ENCODE measurements at places on chromosomes 3 and 15.

DNA sequence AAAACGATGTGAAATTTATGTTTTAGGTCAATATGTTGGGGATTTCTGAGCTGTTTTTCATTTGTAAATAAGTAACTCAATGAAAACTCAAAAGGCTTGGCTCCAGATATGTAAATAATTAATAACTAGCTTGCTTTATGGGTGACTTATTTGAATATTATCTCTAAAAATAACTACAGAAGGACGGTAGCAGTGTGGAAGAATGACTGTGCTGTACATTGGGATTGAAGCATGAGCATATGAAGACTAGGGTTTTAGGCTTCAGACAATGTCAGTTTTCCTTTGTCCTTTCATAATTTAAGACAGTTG, 343.9 kb downstream of the GRM7 start:
- no peak for DNase-seq

DNA sequence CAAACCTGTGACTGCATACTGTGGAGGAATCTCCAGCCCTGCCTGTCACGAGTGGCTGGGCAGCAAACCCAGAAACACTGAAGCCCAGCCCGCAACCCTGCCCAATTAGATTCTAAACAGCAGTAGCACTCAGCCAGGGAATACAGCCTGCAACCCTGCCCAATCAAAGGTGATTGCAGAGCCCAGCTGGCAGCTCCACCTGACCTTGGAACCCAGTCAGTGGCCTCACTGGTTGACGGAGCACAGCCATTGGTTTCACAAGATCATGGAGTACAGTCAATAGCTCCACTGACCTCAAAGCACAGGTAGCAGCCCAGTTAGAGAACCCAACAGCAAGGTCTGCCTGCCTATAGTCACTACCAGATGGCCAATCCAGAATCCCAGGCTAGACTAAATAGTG, 35.2 kb upstream of the MYLK start:
- DNase-seq, result no peak

- no peak for DNase-seq
Observed at GRCh38 chr3:133673746-133674145, 12.0 kb upstream of the TOPBP1 start.

- DNase-seq, result no peak
Observed at GRCh38 chr3:181860235-181860634, 148.5 kb downstream of the SOX2 start.

- DNase-seq, result no peak
Observed at GRCh38 chr15:90234096-90234988, at the start of gene GDPGP1. Gene GDPGP1, plus strand, starts transcription at chr15:90234209. Its CDS starts 6,700 bp downstream, at chr15:90240909.

- no peak for DNase-seq
Observed at GRCh38 chr3:188227442-188227841, 73.5 kb downstream of the LPP start.

DNA sequence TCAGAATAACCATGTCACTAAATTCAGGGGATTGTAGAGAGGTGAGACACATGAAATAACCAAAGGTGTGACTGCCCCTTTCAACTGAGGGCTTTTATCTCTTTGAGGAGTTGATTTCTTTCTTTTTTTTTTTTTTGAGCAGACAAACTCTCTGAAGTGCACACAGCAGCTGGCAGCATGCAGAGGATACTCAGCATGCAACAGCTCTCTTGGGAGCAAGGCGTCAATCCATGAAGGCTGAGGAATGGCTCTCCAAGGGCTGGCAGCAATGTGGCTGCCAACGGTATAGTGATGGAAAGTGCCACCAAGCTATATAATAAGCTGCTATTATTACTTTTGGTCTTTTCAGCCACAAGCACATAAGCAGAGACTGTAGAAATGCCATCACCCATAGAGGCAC, 226.7 kb upstream of the FEZF2 start:
- DNase-seq, result no peak

DNA sequence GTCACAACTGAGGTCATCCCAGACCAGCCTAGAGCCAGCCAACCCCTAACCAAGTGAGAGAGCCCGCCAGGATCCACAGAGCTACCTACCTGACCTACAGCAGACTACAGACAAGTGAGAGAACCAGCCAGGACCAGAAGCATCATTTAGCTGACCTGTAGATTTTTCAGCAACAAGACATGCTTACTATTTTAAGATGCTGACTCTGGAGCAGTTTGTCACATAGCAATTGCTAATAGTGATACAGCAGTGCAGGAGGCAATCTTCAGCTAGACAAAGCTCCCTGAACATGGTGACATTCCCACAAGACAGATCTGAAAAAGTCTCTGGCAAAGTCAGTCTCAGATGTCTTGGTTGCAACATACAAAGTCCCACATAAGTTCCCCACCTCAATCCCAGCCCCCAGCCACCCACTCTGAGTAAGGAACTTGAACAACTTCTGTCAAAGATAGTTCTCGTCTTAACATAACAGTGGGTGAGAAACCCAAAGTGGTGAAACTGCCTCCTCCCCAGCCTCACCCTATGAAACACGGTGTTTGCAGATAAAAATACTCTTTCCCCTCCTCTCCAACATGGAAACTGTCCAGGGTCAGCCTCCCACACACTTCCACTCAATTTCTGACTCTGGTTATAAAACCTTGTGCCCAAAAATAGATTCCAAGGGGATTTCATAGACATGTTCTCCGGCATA, 120.3 kb upstream of the SLC6A11 start:
- no peak for DNase-seq

DNA sequence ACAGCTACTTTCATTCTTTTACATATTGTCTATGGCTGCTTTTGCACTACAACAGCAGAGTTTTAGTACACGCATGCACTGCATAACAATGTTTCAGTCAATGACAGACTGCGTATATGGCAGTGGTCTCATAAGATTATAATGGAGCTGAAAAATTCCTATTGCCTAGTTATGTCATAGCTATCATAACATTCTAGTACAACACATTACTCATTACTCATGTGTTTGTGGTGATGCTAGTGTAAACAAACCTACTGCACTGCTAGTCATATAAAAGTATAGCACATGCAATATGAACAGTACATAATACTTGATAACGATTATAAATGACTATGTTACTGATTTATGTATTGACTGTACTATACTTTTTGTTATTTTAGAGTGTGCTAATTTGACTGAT, 47.9 kb downstream of the QTRT2 start:
- no peak for DNase-seq

- DNase-seq, result no peak
Observed at GRCh38 chr15:82003916-82004315, 41.9 kb downstream of the MEX3B start.

GRCh38 chr15:40392986-40393948, 10.7 kb downstream of the KNSTRN start:
- no peak for DNase-seq

DNA sequence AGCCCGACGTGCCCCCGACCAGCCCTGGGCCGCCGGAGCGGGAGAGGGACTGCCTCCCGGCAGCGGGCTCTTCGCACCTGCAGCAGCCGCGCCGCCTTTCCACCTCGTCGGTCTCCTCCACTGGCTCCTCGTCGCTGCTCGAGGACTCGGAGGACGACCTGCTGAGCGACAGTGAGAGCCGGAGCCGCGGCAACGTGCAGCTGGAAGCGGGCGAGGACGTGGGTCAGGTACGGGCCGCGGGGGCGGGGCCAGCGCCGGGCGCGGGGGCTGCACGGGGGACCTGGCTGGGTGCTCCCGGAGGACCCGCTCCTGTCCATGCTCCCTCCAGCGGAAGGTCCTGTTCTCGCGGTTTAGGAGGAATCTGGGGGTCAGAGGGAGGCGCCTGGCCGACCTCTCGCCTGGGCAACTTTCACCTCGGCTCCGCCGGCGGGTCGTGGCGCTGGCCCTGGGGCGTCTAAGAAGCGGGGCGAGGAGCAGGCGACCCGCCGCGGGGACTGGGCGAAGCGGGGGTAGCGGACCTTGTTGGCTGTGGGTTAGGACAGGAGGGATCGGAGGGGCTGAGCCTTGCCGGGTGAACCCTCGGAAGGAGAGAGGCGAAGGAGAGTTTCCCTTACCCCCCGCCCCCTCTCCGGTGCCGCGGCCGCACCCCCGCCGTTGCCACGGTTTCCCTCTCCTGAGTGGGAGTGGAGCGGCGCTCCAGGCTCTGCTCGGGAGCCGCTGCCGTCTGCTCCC, 682 bp downstream of the ITPKA start:
- DNase-seq, result no peak

Measured in femur (tissue), 1 donor.